SK-N-DZ (cell line): ENCODE measurements at places on chromosomes 6 and 20.

DNA sequence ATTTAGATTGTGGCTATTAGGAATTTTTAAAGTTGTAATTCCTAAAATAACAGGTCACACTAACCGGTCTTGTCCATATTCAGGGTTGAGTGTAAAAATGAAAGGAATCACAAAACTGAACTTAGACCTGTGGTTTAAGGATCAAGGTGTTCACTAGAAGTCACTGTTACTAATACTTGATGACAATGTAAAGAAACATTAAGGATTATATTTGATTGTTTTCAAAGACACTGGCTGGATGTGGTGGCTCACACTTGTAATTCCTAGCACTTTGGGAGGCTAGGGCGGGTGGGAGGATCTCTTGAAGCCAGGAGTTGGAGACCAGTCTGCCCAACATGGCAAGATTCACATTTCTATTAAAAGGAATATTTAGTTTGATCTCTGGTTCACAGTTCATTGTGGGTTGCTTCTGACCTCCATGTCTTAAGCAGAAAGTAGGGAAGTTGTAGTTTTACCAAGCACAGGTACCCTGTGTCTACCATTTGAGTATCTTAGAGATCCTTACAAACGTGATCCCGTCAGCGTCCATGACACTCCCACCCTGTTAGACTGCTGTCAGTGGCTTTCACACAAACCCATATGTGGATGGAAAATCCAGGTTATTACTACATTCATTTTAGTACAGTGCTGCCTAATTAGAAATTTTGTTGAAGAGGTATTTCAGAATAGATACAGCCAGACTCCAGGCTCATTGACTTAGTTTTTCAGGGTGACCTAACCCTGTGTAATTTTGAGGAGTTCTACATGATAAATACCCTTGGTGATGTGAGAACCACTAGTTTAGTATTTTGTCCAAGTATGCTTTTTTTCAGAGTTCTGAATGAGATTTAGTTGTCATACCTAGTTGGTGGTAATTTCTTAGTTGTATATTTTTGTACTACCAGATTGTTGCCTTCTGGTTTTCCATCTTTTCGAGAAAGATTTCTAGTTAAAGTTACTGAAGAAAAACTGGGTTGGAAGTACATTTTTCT is 10.2 kb downstream of the SRSF3 start:
- DNase-seq, result no peak

- no peak for DNase-seq
Measured at GRCh38 chr6:161836643-161837448, 563.0 kb upstream of the AGPAT4 start.

DNA sequence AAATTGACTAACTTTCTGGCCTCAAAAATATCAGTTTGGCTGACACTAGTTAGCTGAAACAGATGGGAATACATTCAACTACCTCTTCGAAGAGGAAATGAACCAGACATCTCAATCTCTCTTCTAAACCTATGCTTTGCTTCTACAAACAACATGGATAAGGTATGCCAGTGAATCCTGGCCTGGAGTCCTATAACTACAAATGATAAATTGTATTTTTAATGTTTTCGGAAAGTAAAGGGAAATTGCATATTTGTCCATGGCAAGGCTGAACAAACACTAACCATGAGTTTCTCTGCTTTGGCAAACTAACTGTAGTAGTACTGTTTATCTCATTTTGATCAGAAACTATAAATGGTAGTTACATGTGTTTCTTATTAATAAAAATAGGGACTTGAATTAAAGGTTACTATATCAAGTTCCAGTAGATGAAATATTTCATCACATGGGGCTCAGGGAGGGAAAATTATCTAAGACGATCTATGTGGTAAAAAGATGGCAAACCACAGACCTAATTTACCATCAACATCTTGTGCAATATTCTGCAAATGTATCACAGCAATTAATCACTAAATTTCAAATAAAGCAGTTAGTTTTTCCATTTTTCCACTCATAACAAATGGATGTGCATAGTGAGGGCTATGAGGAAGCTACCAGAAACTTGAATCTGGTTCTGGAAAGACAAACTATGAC is 76.8 kb downstream of the COL12A1 start:
- DNase-seq, result no peak

- DNase-seq, result no peak
Measured at GRCh38 chr6:87718662-87719433, 16.8 kb upstream of the AKIRIN2 start.

- DNase-seq, result no peak
Measured at GRCh38 chr6:48628316-48628715, 517.3 kb upstream of the PTCHD4 start.

- no peak for DNase-seq
Measured at GRCh38 chr6:161266513-161267230, 7.2 kb downstream of the AGPAT4 start.

- no peak for DNase-seq
Measured at GRCh38 chr6:12733876-12734275, 17.3 kb downstream of the PHACTR1 start.

DNA sequence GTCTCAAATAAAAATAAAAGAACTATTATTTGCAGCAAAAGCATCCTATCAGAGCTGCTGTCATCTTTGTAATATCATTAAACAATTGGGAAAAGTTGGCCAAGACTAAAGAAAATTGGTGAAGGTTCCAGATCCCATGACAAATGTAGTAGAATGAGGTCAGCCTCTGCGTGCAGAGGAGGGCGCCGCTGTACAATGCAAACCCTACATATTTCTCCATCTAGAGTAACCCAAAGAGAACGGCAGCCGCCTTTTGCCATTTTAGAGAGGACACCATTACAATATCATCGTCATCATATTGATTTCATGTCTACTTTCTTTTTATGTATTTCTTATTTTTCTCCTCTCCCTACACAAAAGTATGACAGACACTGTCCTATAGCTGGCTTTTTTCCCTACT is 59.5 kb downstream of the ZMYND8 start:
- no peak for DNase-seq

GRCh38 chr20:42609618-42610017 is 580.1 kb downstream of the PTPRT start:
- DNase-seq, result no peak

DNA sequence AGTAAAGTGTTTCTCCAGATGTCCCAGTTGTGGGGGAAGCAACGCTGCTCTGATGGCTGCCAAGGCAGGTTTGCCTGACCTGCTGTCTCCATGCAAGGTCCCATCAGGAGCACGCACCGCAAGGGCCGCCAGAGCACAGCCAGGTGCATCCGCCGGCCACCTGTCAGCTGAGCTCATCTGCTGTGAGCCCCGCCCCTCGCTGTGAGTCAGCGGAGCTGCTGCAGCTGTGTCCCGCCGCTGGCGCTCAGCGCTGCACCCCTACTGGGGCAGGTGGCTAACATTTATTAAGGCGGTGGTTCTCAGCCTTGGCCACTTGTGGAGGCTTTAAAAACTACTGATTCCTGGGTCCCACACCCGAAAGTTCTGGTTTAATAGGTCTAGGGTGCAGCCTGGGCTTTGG is 225.7 kb downstream of the UST start:
- no peak for DNase-seq

GRCh38 chr20:10863337-10864060 is 189.7 kb upstream of the JAG1 start:
- DNase-seq, result no peak

DNA sequence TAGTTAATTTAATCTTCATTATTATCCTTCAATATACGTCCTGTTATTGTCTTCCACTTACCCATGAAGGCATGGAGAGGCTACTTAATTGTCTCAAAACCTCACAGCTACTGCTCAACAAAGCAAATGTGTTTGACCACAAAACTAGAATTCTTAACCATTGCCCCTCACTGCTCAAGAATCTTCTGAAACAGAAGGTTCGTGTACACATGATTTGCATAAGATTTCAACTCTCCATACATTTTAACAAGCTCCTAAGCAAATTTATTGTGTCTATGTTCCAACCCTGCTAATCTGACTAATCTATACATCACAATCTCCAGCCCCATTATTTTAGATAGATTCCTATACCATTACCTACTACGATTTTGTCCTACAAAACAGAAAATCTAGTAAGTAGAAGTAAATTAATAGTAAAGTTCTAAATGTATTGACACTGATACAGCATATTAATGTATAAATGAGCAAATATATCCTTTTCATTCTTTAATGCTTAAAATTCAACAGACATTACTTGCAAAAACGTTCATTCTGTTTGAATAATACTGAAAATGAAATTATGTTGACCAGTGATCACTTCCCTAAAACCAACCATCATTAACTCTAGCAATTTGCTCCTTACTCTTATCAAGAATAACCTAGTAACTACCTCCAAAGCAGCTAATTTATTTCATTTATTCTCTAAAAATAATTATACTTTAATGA is 89.7 kb upstream of the RNF217 start:
- no peak for DNase-seq

DNA sequence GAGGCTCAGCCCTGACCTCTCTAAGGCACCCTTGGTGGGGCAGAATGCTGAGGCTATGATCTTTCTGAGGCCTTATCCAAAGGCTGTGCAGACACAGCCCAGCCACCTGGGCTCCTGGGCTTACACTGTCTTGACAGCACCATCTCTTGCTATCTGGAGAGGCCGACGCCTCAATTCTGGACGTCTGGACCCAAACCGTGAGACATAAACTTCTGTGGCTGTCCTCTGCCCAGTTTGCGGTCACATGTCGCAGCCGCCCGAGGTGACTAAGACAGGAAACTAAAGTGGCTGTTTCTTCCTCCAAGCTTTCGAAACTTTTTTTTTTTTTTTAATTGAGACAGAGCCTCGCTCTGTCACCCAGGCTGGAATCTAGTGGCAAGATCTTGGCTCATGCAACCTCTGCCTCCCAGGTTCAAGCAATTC is 49.3 kb downstream of the PRR18 start:
- no peak for DNase-seq

DNA sequence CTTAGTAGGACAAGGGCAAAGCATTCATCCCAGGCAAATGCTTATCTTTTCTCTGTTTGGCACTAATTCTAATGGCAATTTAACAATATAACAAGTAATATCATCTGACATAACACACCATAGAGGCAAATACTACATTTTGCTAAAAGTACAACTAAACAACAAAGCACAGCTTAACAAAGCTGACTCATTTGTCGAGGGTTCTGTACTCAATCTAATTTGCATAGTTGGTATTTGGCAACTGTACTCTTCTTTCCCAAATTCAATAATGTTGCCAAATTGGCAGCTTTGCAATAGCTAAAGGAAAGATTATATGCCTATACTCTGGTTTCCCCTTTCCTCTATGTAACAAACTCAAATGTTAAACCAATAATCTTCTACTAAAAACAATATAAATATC is 461.0 kb downstream of the PKHD1 start:
- no peak for DNase-seq

DNA sequence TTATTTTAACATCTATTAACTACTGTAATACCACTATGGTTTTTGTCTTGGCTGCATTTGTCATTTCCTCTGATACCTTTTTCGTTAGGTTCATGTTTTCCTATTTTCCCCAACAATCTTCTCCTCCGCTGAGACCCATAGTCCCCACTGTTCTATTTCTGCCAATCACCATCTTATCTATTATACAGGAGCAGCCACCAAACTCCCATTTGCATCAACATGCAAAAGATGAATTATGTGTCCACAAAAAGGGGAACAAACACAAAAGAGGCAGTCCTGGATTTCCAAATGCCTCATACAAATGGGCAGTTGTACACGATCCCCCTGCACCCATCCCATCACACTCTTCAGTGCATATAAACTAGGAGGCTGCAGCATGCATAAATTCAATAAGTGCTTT is 121.7 kb upstream of the MYLIP start:
- no peak for DNase-seq

DNA sequence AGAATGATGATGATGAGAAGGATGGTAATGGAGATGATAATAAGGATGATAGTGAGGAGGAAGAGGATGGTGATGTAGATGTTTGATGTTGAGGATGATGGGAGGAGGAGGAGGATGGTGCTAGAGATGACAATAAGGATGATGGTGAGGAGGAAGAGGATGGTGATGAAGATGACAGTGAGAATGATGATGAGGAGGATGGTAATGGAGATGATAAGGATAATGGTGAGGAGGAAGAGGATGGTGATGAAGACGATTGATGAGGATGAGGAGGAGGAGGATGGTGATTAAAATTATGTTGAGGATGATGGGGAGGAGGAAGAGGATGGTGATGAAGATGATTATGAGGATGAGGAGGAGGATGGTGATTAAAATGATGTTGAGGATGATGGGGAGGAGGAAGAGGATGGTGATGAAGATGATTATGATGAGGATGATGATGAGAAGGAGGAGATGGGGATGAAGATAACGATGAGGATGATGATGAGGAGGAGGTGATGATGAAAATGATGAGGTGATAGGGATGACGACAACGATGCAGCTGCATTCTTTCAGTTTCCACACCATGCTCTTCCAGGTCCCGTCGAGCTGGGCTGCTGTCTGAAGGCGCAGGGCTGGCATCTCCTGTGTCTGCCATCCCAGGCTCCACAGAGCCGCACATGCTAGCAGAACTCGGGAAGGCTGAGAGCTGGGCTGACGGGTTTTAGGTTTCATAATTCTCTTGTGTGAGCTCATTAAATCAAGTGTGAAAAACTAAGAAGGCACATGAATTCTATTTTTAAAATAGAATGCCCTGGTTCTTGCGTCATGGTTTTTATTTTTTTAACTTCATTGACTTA is 274.9 kb downstream of the SMOC2 start:
- DNase-seq, result no peak

- no peak for DNase-seq
Measured at GRCh38 chr20:45320948-45321595, 13.0 kb upstream of the MATN4 start.

GRCh38 chr6:97053643-97054411 is 129.3 kb downstream of the KLHL32 start:
- DNase-seq, result peak; percentile 12
